NCI-H187 (cell line): ENCODE measurements at places on chromosomes 7 and 10.
A peak's percentile ranks its signal among the peaks of the same experiment; 100 is the strongest.

- no peak for DNase-seq
Measured at GRCh38 chr7:127793582-127793981, 141.6 kb downstream of the SND1 start.

GRCh38 chr10:103661198-103661950 lies 167.9 kb downstream of the NEURL1 start:
- peak; percentile 15 for DNase-seq

DNA sequence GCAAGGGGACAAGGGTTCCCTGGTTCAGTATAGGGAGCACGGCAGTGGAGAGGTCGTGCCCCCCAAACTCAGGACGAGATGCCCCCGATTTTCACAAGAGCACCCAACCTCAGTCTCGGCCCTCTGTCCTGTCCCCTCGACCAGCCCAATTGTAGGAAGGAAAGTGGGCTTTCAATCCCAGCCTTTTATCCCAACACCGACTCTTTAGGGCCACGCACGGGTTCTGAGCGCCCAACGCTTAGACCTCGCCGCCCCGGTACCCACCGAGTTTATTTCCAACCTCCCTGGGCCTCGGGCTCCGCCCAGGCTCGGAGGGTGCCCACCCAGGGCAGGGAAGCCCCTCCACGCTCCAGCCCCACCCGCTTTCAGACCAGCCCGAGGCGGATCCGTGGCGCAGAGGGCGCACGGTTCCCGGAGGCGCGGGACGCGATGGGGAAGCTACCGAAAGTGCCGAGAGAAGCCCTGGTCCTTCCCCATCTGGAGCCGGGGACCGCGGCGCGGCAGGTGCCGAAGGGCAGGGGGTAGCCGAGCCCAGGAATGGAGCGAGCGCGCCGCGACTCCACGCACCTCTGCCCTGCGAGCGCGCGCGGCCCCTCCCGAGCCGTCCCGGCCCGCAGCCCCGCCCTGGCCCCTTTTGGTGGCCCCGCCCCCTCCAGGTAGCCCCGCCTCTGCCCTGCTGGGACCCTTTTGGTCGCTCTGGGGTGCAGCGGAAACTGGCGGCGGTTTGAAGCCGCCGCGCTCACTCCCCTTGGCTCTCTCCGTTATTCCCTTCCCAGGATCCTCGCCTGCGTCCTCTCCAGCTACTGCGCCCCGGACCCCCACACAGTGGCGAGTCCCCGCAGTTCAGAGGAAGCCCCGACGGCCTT lies 20.4 kb downstream of the GRID2IP start:
- DNase-seq = no peak

DNA sequence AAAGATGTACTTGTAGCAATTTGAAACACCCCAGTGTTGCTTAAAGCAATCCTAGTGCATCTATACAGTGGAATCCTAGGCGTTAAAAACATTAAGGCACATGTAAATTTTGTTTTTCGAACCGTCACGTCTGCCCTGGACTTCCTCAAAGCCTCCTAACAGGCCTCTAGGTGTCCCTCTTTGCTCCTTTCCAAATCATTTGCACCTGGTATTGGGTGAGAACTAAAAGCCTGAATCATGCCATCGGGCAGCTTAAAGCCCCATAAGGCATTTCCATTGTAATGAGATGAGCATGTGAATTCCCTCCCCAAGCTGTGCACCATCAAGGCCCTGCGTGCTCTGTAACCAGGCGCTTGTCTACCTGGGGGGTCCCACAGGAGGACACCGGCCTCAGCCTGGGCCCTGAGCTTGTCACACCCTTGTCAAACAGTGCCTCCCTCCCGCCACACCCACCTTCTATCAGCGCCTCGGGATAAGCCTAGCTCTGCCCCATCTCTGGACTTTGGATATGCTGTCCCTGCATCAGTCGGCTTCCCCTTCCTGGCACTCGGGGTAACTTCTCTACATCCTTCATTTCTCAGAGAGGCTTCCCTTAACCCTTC lies 89.2 kb downstream of the WDR11 start:
- DNase-seq = no peak

DNA sequence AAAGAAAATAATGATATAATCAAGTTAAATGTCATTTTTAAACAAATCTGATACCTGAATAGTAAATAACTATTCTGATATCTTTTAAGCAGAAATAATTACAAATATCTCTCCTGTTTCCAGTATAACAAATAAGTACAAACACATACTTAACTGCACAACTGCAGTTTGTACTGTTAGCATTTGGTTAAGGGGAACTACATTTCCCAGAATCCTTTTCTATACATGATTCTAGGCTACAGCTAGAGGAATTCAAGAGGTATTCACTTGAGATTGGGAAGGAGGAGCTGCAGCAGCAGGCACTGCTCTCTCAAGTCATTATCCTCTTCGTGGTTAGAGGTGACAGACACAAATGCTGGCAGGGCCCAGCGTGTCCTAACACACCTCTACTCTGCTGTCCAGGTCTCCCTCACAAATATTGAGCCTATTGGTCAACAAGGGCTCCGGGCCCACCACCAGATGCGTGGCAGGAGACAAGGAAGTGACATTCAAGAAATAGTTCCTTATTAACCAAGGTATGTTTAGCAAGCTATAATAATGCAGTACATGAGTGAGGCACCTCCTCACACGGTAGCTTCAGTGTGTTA lies 255.1 kb upstream of the MKLN1 start:
- peak; percentile 33 for DNase-seq

GRCh38 chr7:112341464-112341863 lies 108.8 kb upstream of the IFRD1 start:
- DNase-seq = no peak

DNA sequence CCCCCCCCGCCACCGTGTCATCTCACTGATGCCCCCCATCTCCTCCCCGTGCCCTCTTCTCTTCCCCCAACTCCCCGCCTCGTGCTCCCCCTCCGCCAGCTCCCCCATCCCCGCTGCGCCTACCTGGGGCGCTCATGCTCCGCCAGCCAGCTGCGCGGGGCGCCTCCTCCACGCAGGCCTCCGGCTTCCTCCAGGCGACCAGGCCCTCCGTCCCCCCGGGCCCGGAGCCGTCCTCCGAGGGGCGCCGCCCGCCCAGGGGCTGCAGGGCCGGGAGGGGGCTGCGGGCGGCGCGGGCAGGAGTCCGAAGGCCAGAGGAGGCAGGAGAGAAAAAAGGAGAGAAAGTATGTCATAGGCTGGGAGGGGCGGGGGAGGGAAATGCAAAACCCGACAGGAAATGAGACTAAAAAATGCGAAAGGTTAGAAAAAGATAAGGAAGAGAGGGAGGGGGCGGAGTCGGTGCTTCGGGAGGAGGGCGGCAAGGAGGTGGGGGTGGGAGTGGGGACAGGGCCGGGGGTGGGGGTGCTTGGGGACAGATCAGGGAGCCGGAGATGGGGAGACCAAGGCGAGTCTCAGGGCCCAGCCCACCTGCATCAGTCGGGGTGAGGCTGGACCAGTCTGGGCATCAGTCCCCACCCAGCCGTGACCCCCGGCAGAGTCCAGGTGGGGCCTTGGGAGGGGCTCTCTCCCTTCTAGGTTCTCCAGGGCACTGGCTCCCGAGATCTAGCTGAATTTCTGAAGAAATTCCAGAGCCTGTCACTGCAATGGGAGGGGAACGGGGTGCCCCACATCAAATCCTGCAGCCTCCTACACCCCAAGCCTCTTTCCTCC lies at the start of gene CARD11:
TSS of gene CARD11 (minus strand) at position 324 of the 828 bp plus-strand sequence. CDS start 85,361 bp downstream, outside the sequence.
- no peak for DNase-seq

- DNase-seq = no peak
Measured at GRCh38 chr7:144785521-144785920, 50.3 kb downstream of the TPK1 start.

DNA sequence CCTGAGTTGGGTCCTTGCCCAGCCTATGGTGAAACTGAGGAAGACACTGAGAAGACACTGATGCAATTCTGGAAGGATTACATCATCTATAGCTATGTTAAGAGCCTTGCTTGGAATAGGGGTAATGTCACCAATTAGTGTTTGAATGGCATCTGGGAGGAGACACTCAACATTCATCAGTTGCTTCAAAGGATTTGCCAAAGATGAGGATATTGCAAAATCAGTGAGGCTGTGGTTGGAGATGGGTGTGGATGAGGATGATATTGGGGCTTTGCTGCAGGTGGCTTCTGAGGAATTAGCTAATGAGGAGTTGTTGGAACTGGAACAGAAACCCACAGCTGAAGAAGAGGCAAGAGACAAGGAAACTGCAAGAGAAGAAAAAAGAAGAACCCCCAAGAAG lies 146.7 kb upstream of the SP4 start:
- DNase-seq = no peak
